ENCODE measurements at places on chromosomes 1 and 21.

DNA sequence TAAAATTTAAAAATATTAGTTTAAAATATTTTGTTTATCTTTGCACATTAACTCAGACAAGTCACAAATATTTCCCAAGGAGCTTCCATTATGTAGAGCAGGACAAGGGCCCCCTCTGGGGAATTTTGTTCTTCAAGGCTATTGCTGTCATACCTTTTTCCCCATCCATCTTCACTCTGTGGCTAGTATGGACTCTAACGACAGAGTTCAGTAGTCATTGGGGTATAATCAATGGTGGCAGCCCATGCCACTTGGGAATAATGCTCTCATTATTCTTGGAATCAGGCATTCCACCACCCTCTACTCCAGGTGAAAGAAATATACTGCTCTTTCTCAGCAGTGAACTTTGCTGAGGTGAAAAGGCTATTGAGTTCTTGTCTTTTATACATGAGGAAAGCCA lies 38.5 kb upstream of the ERO1B start:
- DNase-seq, result no peak
- H3K27me3 ChIP-seq, result no peaks in the 10 kb centered on the region
- no peak overlapping the region for H3K27ac ChIP-seq

DNA sequence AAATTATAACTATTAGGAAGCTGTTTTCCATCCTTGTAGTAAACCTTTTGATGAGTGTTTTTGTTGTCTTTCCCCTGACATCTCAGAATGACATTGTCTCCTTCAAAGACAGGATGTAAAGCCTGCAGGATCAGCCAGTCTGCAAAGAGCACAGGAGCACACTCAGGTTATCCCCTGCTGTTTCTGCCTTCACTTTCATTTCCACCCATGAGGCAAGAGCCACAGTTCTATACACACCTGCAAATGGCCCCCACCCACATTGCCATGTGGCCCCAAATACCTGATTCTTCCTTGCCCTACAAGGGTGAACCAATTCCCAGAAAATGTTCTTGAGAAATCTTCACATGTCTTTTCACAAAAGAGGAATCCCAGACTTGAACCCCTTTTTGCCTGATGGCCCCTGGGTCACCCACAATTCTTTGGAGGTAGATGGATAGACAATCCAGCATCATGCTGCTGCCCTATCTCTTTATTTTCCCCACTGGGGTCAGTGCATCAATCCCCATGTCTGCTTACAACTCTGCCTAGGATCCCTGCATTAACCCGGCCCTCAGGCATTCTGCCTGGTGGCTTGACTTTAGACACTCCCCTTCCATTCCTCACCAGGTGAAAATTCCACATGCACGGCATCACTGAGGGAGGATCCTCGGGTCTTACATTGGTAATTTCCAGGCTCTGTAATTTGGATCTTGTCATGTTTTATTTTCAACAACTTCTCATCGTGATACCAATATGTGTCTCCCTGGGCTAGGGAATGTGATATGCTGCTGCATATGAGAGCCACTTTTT lies 2.6 kb downstream of the FCRL3 start:
- no peaks in the 10 kb centered on the region for H3K4me1 ChIP-seq
- no peaks in the 10 kb centered on the region for H3K36me3 ChIP-seq

DNA sequence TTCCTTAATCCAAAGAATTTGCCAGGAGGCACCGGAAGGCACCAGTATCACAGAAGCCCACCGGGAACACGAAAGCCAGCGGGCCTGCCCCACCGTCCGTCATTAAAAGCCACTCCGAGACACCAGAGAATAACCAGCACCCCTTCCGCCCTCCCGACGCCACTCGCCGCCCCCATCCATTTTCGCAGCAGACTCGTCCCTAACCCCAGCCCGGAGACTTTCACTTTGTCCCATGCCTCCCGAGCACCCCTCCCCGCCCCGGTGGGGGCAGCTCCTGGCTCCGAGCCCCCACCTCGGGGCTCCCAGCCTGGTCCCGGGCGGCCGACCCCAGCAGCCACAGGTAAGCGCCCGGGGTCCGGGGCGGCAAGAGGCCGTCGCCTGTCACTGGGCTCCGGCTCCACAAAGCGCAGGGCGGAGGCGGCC lies 105.4 kb downstream of the SLC45A1 start:
- H3K36me3 ChIP-seq, result no peaks in the 10 kb centered on the region
- peak overlapping the region; percentile 99 for H3K27ac ChIP-seq
- H3K4me3 ChIP-seq, result peak overlapping the region; percentile 75
- H3K4me1 ChIP-seq, result peaks cover 35% of the 10 kb centered on the region
- DNase-seq, result no peak

DNA sequence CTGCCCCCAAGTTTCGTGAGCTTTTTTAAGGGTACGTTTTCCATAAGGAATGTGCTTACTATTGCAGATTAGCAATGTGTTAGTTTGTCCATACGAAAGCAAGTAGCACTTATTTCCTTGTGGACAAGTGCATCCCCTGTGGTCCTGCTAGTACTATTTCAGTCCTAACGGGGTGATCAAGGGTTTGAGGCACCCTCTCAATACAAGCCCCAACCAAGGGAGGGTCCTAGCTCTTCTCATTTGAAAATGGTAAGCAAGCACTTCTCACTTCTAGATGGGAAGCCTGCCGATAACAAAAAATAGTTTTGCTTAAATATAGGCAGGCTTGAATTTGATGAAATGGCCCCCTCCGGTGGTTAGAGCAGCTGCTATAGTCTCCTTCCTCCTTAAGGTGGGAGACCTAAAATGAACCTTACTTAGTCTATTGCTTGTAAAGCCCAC lies 64.0 kb upstream of the HMCN1 start:
- H3K36me3 ChIP-seq, result no peaks in the 10 kb centered on the region
- H3K4me1 ChIP-seq, result no peaks in the 10 kb centered on the region
- H3K27ac ChIP-seq, result no peak overlapping the region
- H3K4me3 ChIP-seq, result no peak overlapping the region
- DNase-seq, result peak; percentile 62

DNA sequence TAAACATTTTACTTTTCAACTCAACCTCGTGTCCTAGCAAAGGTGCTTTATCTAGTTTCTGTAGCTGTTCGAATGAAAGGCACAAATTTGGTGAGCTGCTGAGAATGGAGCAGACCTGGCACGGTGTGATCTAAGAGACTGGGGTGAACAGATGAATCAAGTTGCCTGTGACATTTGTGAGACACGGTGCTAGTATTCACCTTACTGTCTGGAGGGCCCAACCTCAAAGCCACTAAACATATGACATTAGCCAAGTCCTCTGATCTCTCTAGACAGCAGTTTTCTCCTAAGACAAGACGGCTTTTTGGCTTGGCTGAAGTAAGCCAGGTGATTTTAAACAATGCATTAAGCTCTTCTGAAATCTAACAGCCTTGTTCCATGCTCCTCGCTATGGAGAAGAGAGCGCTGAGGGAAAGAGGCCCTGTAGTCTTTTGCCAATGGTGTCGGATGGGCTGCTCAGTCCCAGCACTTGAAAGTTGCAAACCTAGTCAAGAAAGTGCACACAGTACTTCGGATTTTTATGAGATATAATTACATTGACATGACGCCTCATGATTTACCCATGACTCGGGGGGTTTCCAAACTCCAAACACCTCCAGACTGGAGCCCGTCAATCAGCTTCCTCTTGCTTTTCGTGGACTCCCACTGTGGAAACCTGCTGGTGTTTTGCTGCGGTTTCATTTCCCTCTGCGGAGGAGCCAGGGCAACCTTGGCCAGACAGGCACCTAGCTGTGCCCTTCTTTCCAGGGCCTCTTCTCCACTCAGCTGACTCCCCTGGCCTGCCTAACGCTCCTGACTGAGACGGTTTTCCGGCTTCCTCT lies 794 bp upstream of the TOR3A start:
- no peaks in the 10 kb centered on the region for H3K27me3 ChIP-seq
- no peak for DNase-seq
- peaks cover 16% of the 10 kb centered on the region for H3K4me1 ChIP-seq
- peak overlapping the region; percentile 86 for H3K4me3 ChIP-seq
- H3K27ac ChIP-seq, result peak overlapping the region; percentile 85

DNA sequence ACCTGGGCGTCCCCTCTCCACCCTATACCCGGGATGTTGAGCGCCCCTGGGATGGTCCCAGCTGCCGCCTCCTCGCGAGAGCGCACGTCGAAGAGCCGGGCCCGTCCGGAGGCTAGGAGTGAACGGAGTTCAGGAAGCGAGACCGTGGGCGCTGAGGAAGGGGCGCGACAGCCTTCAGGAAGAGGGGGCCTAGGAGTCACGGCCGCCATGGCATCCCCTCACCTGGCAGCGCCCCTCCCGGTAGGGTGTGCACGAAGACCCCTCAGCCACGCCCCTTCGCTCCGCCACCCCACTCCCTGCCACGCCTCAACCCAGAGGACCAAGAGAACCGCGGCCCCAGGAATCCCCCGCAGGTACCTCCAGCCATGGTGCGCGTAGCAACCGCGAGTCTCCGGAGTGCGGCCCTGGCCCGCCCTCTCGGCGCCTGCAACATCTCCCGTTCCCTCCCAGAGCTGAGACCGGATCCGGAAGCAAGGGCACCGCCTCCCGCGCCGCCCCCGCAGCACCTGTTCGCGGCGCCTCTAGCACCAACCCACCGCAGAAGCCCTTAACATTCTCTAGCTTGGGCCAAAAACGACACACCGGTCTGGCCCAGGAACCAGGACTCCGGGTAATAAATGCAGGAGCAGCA lies at the start of gene TSTD1:
TSS of gene TSTD1 (minus strand) at position 442 of the 631 bp plus-strand sequence. CDS start at position 367, 75 bp downstream.
- peak within 1 kb of the TSS; percentile 28 for H3K4me3 ChIP-seq
- H3K27ac ChIP-seq, result peak within 1 kb of the TSS; percentile 67
- H3K4me1 ChIP-seq, result peaks cover 5% of the 10 kb centered on the region
- no peaks in the 10 kb centered on the region for H3K27me3 ChIP-seq
- H3K36me3 ChIP-seq, result no peaks in the 10 kb centered on the region
